Activated CD8-positive, alpha-beta memory T cell treated with anti-CD3 and anti-CD28 coated beads, Interleukin-2, amount 50 U/mL, for 48 hours (primary cell): ENCODE measurements at places on chromosomes 6 and 20.

- no peak for DNase-seq
Observed at GRCh38 chr20:51837436-51837835, 35.1 kb upstream of the SALL4 start.

GRCh38 chr6:140269591-140270165, 895.2 kb upstream of the CITED2 start:
- DNase-seq, result no peak

DNA sequence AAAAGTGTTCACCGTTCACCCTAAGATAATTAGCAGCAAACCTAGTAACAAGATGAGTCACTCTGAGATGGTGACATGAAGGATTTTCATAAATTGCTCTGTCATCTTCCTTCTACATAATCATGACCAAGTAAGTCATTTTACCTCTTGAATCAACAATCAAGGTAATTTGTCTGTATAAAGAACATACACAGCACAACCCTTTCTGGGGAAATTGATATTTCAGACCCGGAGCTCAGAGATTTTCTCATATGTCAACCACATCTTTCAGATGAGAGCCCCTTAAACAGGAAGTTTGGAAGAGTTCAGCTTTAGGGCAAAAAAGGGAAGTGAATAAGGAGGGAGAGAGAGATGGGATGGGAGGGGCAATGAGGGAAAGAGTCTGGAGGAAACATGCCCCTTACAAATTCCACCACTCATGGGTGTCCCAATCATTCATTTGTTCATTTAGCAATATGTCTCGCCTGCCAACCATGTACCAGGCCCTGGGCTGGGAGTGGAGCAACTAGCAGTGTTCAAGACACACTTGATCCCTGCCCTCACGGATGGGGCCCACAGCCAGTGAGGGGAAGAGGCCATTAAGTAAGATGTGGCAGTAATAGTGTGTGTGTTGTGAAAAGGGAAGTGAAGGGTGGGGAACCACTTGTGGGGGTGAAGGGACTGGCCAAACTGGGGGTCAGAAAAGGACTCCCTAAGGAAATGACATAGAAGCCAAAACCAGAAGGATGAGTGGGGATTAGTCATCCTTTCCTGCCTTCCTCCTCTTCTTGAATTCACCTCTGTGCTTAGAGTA, 190.9 kb downstream of the MAFB start:
- no peak for DNase-seq

DNA sequence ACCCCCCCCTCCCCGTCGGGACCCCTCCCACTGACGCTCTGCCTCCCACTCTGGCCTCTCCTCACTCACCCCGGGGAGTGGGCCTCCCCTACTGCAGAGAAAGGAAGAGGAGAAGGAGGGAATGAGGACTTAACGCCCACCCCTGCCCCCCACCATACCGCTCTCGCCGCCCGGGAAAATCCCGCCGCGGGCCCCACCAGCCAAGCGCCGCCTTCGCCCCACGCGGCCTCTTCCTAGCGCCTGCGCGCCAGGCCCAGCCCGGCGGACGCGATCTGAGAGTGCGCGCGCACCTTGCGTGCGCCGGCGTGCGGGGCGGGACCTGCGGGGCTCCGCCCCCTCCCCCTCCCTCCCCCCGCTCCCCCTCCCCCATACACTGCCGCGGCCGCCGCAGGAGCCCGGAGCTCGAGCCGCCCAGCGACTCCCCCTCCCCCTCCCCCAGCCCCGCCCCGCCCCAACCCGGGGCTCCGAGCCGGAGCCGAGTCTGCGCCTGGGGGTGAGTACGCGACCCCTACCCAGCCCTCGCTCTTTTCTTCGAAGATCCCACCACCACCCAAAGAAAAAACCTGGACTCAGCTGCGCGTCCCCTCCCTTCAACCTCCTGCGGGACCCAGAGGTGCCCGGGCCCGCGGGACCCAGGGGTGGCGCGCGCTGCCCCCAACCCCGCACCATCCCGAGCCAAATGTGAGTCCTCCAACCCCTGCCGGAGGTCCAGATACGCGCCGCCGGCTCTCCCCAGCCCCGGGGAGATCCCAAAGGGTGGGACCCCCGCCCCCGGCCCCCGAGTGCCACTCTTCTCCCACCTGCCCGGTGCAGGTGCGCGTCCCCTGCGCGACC, at the start of the genes MRPL14 and TMEM63B:
MRPL14 (minus strand) TSS at position 267 of the 834 bp plus-strand sequence. CDS start 10,841 bp downstream, outside the sequence.
TMEM63B (plus strand) TSS at position 369 of the 834 bp plus-strand sequence. CDS start 7,031 bp downstream, outside the sequence.
- DNase-seq, result peak; percentile 97

GRCh38 chr6:136880748-136881460, 41.2 kb upstream of the SLC35D3 start:
- DNase-seq, result no peak

DNA sequence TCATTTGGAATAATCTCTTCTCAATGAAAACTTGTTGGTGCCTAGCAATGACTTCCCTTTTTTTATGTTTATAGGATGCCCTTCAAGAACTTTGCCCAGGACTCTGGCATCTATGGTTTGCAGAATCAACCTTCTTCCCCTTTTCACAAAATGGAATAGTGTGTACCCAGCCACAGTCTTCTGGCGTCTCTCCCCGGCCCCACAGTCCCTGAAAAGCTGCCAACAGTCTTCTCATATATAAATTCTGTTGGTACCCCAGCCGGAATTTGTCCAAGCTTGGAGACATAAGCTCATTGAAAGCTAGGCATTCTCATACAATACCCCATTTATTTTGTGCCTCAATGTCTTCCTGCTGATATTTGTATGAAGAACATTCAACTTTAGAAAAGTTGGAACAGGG, 26.4 kb upstream of the MCM3 start:
- DNase-seq, result no peak

- no peak for DNase-seq
Observed at GRCh38 chr6:135481783-135482369, 15.7 kb downstream of the AHI1 start.

DNA sequence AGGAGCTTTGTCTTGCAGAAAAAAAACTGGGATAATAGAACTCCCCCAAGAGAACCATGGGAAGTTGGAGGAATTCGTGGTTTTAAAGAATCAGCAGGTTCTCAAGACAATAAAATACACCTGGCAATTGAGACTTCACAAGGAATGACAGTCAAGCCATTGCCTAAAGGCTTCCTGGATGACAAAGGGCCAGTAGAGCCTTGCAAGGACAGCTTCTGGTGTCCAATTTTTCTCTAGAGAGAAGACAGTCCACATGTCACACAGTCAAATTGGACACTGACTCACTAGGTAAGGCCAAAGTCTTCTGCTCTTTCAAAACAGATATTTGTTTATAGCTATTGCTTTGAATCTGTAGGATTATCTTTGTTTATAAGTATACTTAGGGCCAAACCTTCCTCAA, 80.3 kb upstream of the BMP5 start:
- DNase-seq, result no peak

DNA sequence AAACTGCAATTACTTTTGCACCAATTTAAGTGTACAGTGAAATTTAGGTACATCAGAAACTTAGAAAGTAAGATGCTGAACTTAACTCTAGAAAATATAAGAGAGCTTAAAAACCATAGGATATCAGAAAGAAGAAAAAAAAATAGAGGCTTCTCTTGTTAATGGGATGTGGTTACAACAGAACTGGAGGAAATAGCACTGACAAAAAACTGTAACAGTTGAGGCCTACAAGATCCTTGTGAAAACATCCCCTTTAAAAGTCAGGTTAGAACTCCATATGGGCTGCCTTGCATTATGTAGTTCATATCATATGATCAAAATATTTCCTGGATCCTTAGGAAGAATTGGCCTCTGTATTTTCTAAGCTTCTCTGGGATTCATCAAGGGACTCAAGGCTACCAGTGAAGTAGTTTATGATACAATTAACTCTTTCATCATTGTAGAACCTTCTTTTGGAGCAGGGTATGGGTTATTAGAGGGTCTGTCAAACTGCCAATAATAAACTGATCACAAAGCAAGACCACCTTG, 24.8 kb downstream of the MTCL3 start:
- DNase-seq, result no peak

GRCh38 chr6:129744201-129744879, 34.4 kb upstream of the ARHGAP18 start:
- no peak for DNase-seq

DNA sequence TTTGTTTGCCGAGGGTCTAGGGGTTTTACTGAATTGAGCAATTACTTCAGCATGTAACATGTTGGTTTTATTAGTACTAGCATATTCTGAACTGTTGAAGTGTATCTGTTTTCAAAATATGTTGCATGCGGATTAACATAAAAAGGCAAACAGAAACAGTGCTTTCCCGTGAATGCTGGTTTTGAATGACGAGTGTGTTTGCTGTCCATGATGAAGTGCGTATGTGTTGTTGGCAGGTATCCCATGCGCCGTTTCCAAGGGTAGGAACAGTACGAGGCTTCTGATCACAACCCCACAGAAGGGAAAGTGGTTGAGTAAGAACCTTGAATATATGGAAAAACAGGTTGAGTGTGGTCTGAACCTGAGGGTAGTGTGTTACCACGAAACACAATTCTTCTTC, 232.9 kb downstream of the SAMD5 start:
- no peak for DNase-seq

DNA sequence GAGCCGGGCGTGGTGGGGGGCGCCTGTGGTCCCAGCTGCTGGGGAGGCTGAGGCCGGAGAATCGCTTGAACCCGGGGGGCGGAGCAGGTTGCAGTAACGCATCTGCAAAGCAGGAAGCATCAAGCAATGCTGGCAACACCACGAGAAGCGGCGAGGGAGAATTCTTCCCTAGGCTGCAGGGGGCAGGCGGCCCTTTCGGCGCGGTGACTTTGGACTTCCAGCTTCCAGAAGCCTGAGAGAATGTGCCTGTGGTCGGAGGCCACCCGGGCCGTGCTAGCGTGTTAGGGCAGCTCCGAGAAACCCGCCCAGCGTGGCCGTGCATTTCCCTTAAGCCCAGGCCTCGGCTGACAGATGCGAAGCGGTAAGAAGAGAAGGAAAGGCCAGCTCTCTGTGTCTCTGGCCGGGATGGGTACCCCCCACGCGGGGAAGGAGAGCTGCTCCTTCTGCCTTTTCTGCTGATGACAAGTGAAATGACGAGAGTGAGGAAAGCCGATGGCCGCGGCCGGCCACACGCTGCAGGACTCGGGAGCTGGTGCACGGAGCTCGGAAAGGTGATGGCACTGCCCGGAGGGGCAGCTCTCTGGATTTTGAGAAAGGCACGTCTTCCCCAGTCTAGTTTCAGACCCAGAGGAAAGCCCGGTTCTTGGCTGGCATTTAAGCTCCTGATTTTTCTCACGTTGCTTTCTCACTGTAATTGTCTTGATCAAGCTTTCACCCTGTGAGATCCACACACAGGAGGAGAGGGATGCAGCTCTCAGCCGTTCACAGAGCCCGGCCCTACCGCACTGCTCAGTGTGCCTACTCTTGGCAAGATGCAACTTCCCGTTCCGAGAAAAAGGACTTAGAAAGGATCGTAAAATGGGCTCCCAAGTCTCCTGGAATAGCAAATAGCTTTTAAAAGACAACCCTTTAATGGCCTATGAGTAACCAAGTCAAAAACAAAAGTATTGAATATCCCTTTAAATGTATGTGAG, 68.3 kb upstream of the EXOC2 start:
- DNase-seq, result no peak

DNA sequence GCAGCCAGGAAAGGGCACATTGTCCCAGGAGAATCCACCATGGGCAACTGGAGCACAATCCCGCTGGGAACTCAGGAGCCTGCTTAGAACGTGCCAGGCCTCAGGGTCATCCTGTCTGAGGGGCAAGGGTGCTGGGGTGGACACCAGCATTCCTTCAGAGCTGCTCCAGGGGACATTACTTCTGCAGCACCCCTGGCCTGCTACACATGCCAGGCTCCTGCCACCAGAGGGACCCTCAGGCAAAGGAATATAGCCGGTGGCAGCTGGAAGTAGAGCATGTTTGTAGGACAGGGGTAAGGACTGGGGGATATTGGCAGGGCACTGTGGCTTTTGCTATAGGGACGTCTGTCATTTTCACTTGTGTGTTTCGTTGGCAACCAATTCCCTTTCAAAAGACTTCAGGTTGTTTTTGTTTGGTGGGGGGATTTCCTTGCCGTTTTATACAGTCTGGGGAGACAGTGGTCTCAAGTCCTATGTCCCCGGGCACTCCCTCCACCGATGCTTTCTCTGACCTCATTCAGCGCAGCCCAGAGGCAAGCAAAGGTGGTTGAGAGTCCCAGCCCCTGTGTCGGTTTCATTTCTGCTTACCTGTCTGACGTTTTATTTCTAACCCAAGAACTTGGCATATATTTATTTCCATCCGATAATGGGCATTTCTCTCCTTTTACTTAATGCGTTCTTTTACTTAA, 130.8 kb downstream of the JPH2 start:
- DNase-seq, result peak; percentile 55
